Mesothelial cell of epicardium (in vitro differentiated cells): ENCODE measurements at places on chromosomes 2 and 18. TPM values are rescaled to one million over a fixed set of nuclear protein-coding genes. Genes with fewer than 3 reads are reported as not detected.

DNA sequence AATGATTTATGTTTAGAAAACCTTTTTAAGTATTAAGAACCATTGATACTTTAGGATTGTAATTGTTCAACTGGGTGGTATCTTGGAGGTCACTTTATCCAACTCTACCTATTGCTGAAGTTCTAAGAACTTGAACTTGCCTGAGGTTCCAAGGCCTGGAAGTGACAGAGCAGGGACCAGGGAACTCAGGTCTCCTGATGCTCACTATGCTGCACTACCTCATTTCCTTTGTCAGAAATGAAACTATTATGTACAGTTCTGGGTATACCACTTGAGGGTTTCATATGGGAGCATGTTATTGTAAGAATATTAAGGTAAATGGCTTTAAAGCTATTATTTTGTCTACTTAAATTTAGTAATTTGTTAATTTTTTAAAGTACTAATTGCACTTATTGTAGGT, 3.0 kb downstream of the MBD5 start:
- no peak for DNase-seq

DNA sequence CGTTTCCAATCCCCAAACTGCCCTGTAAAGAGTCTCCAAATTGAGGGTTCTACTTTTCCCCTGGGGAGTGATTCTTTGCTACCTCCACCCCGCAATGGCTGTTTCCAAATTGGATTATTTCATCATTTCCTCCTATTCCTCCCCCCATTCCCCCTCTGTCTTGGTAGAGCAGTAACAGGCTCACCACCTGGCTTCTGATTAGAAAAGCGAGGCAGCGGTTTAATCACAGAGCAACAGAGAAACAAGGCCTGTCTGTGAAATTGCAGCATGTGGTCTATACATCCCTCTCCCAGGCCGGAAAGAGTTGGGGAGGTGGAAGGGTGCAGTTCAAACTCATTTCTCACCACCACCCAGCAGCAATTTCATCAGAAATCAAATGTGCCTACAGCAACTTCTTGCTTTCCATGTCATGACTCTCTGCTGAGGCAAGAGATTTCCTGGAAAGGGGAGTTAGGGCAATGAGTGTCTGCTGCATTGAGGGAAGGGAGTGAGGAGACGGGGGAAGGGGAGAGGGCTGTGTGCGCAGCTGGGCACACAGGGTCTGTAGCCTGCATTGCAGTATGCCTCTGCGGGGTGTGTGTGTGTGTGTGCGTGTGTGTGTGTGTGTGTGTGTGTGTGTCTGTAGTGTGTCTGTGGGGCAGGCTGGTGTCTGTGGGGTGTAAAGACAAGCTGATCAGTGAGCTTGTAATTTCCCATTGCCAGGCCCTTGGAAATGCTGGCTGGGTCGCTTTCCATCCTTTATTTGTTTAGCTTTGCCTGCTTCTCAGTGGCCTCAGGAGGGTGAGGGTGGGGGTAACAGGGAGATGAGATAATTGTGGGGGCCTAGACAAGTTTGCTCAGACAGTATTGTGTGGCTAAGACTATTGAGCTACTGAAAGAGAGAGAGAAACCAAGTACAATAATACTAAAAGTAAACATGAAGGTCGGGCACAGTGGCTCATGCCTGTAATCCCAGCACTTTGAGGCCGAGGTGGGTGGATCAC, 13.5 kb upstream of the IGFBP2 start:
- no peak for DNase-seq

DNA sequence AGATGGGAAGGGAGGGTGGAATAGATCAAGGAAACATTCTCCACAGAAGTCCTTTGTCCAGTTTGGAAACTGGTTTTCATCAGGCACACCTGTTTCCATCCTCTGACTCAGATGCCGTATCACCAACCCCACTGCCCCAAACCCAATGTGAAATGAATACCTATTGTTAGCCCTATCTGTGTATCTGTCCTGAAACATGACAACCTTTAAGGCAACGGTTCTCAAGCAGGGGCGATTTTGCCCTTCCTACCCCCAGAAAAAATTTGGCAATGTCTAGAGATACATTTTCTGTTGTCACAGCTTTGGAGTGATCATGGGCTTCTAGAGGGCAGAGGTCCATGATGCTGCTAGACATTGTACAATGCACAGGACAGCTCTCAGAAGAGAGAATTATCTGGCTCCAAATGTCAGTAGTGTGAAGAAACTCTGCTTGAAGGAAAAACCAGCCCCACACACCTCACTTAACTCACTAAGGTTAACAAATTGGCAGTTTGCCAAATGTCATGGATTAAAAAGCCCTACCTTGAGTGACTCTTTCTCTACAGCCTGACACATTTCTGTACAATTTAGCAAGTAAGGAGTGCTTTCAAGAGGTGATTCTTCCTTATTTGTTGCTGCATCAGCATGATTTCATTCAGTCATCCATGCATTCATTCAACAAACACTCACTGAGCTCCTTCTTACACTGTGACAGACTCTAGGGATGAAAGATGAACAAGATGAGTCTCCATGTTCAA, 3.4 kb downstream of the SCTR start:
- no peak for DNase-seq

The NEU2 gene
- total RNA-seq = not detected in 3 replicates

The CDKL4 gene
- total RNA-seq = 0.60 to 1.5 TPM (median 1.0 TPM) in 3 replicates

DNA sequence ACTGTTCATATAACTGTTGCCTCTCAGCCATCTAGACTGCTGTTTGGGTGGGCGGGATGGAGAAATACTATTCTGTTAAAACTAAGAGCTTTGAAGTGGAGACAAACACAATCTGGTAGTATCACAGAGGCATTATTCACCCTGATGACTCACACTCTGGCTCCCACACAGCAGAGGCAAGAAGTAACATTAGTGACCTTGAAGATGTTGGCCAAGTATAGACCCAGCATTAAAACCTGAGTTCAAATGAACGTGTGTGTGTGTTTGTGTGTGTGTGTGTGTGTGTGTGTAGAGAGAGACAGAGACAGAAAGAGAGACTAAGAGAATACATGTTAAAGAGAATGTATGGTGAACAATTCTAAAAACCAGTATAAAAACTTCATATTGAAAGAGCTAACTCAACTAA, 22.5 kb upstream of the ACVR1 start:
- no peak for DNase-seq

The TCF4 gene
- 210 to 224 TPM (median 218 TPM) in 3 replicates for total RNA-seq

The GCC2 gene
- 43.8 to 44.9 TPM (median 44.2 TPM) in 3 replicates for total RNA-seq

DNA sequence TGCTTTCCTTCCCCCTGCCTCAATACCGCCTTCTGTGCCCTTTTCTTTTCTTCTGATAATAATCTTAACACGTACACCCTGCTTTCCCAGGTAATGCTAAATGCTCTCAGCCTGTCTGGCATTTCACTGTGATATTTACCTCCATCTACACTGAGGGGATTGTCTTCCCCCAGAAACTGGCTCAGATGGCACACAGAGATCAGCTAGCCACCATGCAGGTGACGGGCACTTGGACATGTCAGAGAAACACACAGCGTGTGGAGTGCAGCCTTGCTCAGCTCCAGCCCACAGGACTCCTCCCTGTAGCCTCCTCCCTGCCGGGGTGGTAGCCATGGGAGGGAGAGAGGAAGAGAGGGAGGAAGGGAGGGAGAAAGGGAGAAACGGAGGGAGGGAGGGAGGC, 131.2 kb downstream of the EIPR1 start:
- DNase-seq = no peak

DNA sequence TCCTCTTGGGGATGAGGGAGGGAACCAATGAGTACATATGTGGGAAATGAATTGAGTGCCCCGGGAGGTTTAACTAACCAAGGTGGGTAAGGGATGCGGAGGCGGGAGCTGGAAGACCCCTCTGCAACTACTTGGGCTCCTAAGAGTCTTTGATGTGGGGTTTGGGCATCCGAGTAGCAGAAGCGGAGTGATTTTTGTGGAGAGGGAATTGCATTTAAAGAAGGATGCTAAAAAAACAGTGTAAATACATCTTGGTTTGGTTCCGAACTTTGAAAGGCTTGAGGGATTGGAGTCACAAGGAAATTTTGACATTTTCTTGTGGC, 215.7 kb downstream of the MCFD2 start:
- no peak for DNase-seq

The OSR1 gene
- 23.4 to 27.8 TPM (median 26.0 TPM) in 3 replicates for total RNA-seq

- no peak for DNase-seq
Observed at GRCh38 chr18:56770097-56770496, 118.9 kb downstream of the WDR7 start.

The TBR1 gene
- 0.09 to 0.13 TPM in 2 of 3 replicates, not detected in the other for total RNA-seq

DNA sequence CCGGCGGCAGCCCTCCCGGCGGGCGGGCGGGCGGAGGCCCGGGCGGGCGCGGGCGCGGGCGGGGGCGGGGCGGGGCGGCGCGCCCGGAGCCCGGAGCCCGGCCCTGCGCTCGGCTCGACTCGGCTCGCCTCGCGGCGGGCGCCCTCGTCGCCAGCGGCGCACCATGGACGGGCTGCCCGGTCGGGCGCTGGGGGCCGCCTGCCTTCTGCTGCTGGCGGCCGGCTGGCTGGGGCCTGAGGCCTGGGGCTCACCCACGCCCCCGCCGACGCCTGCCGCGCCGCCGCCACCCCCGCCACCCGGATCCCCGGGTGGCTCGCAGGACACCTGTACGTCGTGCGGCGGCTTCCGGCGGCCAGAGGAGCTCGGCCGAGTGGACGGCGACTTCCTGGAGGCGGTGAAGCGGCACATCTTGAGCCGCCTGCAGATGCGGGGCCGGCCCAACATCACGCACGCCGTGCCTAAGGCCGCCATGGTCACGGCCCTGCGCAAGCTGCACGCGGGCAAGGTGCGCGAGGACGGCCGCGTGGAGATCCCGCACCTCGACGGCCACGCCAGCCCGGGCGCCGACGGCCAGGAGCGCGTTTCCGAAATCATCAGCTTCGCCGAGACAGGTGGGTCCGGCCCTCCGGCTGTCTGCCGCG, at the start of gene INHBB:
Gene INHBB (plus strand): TSS at position 111 of the 641 bp plus-strand sequence. CDS start 53 bp downstream, at position 164.
- no peak for DNase-seq

DNA sequence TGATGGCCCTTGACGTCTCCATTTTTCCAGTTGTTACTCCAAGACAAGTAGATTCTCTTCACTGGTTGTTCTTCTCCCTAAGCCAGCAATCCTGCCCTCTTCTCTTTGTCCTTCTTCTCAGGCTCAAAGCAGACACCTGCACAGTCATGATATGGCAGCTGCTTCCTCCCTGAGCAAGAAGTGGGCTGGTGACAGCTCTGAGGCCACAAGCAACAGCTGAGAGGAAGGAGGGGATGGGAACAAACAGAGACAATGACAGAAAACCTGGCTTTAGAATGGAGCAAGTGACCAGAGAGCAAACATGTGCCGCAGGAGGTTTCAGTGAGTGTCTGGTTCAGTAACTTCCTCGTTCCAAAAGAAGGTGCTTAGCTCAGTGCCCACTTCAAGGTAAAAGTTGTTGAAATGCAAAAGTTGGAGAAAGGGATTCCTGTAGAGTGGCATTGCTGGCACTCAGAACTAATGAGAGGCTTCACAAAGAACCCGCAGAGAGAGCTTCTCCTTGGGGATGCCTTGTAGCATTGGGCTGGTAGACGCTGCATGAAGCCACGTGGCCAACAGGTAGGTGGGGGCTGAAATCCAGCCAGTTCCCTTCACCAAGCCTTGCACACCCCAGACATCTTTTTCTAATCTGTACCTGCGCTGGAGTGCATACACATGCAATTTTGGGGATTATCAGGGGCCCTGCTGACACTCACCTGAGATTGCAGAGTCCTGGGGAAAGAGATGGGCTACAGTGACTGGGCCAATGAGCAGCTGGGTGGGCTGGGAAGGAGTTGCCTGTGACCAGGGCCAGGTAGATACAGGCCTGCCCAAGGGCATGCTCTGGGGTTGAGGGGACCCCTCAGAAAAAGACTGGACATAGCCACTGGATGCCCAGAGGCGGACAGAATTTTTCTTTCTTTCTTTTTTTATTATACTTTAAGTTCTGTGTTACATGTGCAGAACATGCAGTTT, 153.3 kb upstream of the RAB12 start:
- no peak for DNase-seq

DNA sequence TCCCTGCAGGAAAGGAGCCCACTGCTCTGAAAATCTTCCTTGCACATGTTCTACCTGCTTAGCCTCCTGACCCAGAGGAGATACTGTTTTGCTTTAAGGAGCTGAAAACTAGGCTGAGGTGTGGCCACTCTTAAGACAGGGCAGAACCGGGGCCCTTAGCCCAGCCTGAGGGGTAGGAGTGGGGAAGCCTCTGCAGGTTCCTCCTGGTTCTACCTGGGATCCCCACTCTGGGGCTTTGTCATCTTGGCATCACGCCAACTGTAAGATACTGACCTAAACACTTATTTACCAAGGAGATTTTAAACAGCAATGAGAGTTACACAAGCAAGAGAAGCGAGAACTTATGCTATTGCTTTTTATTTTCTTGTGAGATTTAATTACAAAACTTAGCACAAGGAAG, 86.9 kb downstream of the KCTD1 start:
- DNase-seq = no peak

DNA sequence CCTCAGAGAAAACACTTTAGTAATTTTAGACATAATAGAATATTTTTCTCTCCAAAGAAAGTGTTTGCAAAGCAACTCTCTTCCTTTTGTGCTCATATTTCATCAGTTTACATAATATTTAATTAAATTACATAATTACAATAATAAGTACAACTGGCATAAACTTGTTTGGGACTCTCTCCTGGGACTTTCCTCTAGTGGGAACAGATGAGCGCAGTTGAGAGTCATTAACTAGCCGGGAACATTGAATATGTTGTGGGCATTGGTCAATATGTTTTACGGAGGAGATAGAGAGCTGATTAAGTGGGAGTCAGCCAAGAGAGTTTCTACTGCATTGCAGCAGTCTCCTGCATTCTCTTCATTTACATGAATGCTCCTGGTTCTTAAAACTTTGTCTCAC, 607.7 kb downstream of the ARHGAP15 start:
- no peak for DNase-seq

The DCDC2C gene
- not detected in 3 replicates for total RNA-seq

The GPR55 gene
- total RNA-seq = not detected in 3 replicates

DNA sequence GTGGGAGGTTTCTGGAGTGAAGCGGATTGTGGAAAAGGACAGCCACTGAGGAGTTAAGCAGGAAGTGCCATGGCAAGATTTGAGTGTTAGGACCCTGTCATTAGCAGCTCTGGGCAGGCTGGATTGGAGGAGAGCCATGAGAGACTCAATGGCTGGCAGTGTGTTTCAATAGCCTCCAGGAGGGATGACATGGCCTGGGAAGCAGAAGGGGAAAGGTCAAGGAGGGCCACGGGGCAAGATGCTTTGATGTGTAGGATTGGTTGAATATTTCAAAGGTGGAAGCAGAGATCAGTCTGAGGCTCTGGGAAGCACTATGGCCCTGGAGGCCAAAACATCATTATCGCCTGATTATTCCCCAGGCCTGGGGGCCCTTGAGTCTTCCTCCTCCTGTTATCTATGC, 229.0 kb upstream of the HS6ST1 start:
- no peak for DNase-seq

GRCh38 chr2:13104723-13105122, 388.0 kb downstream of the TRIB2 start:
- no peak for DNase-seq

The LHCGR gene
- total RNA-seq = 0.13 TPM in 1 of 3 replicates, not detected in the others

- no peak for DNase-seq
Observed at GRCh38 chr2:95061119-95061512, 35.6 kb downstream of the MAL start.

The KCNG3 gene
- total RNA-seq = 0.09 to 0.27 TPM (median 0.18 TPM) in 3 replicates

- DNase-seq = no peak
Observed at GRCh38 chr2:65299246-65299645, 71.6 kb downstream of the ACTR2 start.
